IMR-90 (cell line): ENCODE measurements at places on chromosomes 5 and 9. TPM values are rescaled to one million over a fixed set of nuclear protein-coding genes. Genes with fewer than 3 reads are reported as not detected.

The NUTM2G gene
- not detected in 2 replicates for total RNA-seq

The SLC22A5 gene
- 3.6 and 6.1 TPM in 2 replicates for total RNA-seq

The TMEM215 gene
- not detected in 2 replicates for total RNA-seq

The GAPVD1 gene
- total RNA-seq = 40.3 and 50.9 TPM in 2 replicates

The MZB1 gene
- total RNA-seq = not detected in 2 replicates

The FGF1 gene
- 7.7 and 8.1 TPM in 2 replicates for total RNA-seq

The PTCD2 gene
- total RNA-seq = 9.9 and 10.0 TPM in 2 replicates

The SGCD gene
- 10.6 TPM in 2 replicates for total RNA-seq

The IER5L gene
- 12.5 and 14.4 TPM in 2 replicates for total RNA-seq

The SPOCK1 gene
- total RNA-seq = 5.0 and 8.1 TPM in 2 replicates

The TPPP gene
- under 0.01 TPM in 2 replicates for total RNA-seq

The FBN2 gene
- total RNA-seq = 67.5 and 69.0 TPM in 2 replicates

The SEMA5A gene
- 9.9 and 12.5 TPM in 2 replicates for total RNA-seq

The CARTPT gene
- total RNA-seq = not detected in 2 replicates

The TMEM174 gene
- not detected in 2 replicates for total RNA-seq

The SMARCA2 gene
- total RNA-seq = 26.7 and 29.2 TPM in 2 replicates

The CATSPER3 gene
- under 0.01 TPM in 1 of 2 replicates, not detected in the other for total RNA-seq

The EPB41L4B gene
- 0.54 and 0.56 TPM in 2 replicates for total RNA-seq

The ANGPTL2 gene
- total RNA-seq = 9.5 and 14.7 TPM in 2 replicates

The C1QTNF3 gene
- 0.28 and 1.4 TPM in 2 replicates for total RNA-seq

The GABRB2 gene
- not detected in 2 replicates for total RNA-seq

The SHOC1 gene
- total RNA-seq = not detected in 2 replicates

The ZNF366 gene
- not detected in 2 replicates for total RNA-seq

The DEPDC1B gene
- total RNA-seq = 9.3 and 10.0 TPM in 2 replicates

The C9 gene
- not detected in 2 replicates for total RNA-seq

The ELAVL2 gene
- 0.28 and 0.36 TPM in 2 replicates for total RNA-seq

The SLC6A7 gene
- under 0.01 TPM in 1 of 2 replicates, not detected in the other for total RNA-seq

The ITGA2 gene
- 83.6 and 93.4 TPM in 2 replicates for total RNA-seq

The SAPCD2 gene
- total RNA-seq = 3.3 and 3.4 TPM in 2 replicates

The FGF10 gene
- total RNA-seq = not detected in 2 replicates

The QSOX2 gene
- 5.0 and 5.9 TPM in 2 replicates for total RNA-seq

The CCL21 gene
- not detected in 2 replicates for total RNA-seq

The NCBP1 gene
- total RNA-seq = 46.4 and 58.3 TPM in 2 replicates

The ATG10 gene
- 8.1 and 12.2 TPM in 2 replicates for total RNA-seq

The FAM193B gene
- total RNA-seq = 8.1 and 9.5 TPM in 2 replicates

The KCNMB1 gene
- total RNA-seq = not detected in 2 replicates

The CDH9 gene
- not detected in 2 replicates for total RNA-seq

The CER1 gene
- total RNA-seq = not detected in 2 replicates

The PCDHA1 gene
- under 0.01 TPM in 1 of 2 replicates, not detected in the other for total RNA-seq

The MARCOL gene
- total RNA-seq = not detected in 2 replicates

The GFI1B gene
- total RNA-seq = not detected in 2 replicates

The SLC2A8 gene
- 6.4 and 9.0 TPM in 2 replicates for total RNA-seq

The HTR4 gene
- not detected in 2 replicates for total RNA-seq

The BTNL8 gene
- total RNA-seq = not detected in 2 replicates

The SPATA31C1 gene
- not detected in 2 replicates for total RNA-seq

The PDLIM4 gene
- 61.1 and 97.5 TPM in 2 replicates for total RNA-seq

The HAVCR2 gene
- under 0.01 TPM in 2 replicates for total RNA-seq

The MEIKIN gene
- not detected in 2 replicates for total RNA-seq

The ORM2 gene
- total RNA-seq = not detected in 2 replicates

The VAV2 gene
- total RNA-seq = 9.7 and 10.8 TPM in 2 replicates

The FOXI1 gene
- total RNA-seq = not detected in 2 replicates

The HCN1 gene
- not detected in 2 replicates for total RNA-seq

The FOXD4L3 gene
- under 0.01 TPM in 1 of 2 replicates, not detected in the other for total RNA-seq

The TSSK1B gene
- total RNA-seq = under 0.01 and 0.18 TPM in 2 replicates

The DAB2IP gene
- total RNA-seq = 5.6 and 6.1 TPM in 2 replicates
